ENCODE measurements at places on chromosomes 13 and 19. TPM values are rescaled to one million over a fixed set of nuclear protein-coding genes. Genes with fewer than 3 reads are reported as not detected.

TGFB1 gene
- total RNA-seq = 5.0 TPM

ATXN8OS gene
- total RNA-seq = not detected

PTGER1 gene
- total RNA-seq = not detected

- no peak for DNase-seq
These were observed 64.3 kb downstream of the RASL11A start for GRCh38 chr13:27334774-27335435.

DNA sequence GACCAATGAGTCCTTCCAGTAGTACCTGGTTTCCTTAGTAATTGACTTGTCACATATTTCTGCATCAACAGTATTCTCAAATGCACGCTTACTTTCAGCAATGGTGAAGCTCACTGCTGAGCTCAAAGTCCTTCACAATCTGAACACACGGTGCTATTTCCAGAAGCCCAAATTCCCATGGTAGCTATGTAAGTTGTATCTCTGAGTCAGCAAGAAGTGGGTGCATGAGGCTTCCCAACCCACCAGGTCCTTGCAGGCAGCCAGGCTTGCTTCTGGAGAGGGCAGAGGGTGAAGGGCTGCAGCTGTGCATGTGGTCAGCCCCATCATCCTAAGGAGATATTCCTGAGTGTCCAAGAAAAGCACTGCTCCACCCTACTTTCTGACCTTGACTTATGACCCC, 25.7 kb downstream of the COL4A2 start:
- DNase-seq = no peak

DNA sequence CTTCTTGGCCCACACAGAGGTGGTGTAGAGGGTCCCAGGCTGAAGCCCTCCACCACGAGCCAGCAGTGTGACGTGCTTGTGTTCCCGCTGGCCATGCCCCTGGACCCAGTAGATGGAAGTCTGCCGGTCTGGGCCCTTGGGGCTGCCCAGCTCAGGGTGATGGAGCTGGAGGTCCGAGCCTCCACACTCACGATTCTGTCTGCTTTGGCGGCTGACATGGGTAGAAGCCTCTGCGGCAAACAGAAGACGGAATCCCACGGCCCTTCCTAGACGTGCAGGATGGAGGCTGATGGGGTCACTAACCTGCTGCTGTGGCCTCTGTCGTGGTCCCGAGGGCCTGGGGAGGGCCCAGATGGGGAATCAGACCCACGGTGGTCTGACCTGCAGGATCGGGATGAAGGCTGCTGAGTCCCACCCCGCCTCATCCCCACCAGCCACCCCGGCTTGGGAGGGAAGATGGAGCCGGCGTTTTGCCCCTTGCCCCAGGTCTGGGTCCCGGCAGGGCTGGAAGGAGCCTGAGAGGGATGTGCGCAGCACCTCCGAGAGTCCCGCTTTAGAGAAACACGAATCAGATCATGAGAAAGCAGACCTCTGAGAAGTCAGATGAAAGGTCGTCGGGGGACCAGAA, 4.4 kb downstream of the TMEM86B start:
- no peak for DNase-seq

DNA sequence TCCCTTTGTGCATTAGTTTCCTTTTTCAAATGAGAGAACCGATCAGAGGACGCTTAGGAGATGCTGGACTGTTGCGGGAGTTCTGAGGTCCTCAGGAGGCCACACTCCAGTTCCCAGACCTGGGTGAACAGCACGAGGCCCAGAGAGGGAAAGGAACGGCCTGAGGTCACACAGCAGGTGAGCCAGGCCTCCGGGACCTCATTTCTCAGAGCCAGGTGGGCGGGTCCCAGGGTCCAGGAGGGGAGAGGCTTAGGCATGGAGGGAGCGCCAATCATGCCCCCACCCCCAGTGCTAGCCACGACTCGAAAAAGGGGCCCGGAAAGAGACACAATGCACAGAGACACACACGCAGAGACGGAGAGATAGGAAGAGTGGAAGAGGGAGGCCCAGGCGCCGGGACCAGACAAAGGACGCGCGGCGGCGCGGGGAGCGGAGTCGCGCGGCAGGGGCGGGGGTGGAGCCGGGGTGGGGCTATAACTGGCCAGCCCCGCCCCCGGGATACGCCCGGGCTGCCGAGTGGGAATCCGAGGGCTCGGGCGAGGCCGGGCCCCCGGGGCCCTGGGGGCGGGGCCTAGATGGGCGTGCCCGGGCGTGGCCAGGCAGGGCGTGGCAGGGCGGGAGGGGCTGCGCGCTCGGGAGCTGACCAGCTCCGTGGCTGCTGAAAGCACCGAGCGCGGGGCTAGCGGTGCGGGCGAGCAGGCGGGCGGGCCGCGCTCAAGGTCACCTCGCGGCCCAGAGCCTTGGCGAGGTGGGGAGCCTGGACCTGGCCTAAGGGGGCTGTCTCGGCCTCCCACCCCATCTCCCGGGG, 1.6 kb downstream of the ELAVL3 start:
- no peak for DNase-seq

DNA sequence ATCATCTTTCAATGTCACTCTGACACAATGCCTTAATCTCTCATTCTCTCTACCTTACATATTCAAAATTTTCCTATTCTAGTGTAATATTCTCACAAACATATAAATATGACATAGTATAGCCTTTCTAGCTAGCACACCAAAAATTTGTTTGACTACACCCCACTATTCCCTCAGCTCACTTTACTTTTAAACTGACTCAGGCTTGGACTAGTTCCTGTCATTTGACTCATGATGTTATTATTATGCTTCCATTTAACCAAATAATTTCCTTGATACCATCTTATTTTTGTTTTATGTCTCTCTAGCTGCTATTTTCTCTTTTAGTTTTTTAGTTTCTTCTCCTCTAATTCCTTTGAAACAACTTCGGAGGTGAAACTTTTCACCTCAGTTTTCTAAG, 1745.6 kb upstream of the PCDH20 start:
- no peak for DNase-seq
